ENCODE measurements at places on chromosomes 3 and 15. TPM values are rescaled to one million over a fixed set of nuclear protein-coding genes. Genes with fewer than 3 reads are reported as not detected.

Gene FETUB
- not detected for polyA plus RNA-seq

Gene RBPMS2
- polyA plus RNA-seq: 7.7 TPM

Gene P2RY1
- 10.9 TPM for polyA plus RNA-seq

Gene IL20RB
- 0.72 TPM for polyA plus RNA-seq

DNA sequence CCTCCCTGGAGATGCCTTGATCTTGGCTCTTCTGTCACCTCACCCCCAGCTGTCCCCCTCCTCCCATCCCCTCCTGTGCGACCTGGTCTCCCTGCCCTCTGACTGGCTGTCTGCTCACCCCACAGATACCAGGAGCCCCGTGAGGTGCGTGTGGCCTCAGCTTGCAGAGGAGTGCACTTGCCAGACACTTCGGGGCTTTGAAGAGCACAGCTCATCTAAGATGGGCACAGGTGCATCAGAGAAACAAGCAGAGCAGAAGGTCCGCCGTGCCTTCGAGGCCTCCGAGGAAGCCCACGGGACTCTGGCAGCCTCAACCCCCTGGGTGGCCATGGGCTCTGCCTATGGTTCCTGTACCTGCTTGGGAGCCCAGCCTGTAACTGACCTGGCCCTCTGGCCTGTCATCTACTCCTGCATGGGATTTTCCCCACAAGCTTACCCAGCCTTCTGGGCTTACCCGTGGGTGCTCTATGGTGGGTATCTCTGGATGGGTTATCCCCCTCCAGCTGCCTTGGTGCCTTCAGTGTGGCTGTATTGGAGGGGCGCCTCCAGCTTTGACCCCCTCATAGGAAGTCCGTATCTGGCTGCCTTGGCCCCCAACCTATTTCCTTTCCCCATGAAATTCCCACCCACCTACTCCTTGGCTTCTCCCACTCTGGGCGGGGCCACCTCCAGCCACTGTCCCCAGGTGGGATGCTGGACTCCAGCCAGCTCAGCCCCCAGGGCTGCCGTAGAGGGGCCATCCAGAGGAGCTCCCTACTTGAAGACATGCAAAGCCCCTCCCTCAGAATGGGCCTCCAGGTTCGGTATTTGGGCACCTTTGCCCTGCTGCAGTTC lies 3.8 kb downstream of the PRR23E start:
- no peak for DNase-seq

DNA sequence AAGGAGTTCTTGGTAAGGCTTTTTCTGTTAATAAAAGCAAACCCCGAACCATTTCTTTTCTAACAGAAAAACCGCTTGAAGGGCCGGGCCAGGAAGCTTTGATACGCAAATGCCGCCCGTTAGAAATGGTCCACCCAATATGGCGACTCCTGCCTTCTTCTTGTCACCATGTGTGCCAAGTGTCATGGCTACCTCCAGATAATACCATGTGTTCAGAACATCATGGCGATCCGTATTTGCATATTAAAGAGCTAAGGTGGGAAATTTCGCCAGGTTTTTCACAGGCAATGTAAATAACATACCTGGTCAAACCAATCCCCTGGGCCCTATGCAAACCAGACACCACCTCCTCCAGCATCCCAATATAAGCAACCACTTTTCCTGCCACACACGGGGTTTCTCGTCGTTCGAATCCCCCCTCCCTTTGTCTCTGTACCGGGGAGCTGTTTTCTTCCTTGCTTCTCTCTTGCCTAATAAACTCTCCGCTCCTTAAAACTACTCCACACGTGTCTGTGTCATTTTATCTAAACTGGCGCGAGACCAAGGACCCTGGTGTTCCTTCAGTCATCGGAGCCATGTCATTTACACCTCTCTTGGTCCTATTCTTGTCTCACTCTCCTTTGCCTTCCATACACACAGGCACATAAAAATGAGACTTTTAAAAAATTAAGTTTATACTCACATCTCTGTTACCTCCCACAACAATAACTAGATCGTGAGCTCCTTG lies 34.5 kb downstream of the NCEH1 start:
- no peak for DNase-seq

DNA sequence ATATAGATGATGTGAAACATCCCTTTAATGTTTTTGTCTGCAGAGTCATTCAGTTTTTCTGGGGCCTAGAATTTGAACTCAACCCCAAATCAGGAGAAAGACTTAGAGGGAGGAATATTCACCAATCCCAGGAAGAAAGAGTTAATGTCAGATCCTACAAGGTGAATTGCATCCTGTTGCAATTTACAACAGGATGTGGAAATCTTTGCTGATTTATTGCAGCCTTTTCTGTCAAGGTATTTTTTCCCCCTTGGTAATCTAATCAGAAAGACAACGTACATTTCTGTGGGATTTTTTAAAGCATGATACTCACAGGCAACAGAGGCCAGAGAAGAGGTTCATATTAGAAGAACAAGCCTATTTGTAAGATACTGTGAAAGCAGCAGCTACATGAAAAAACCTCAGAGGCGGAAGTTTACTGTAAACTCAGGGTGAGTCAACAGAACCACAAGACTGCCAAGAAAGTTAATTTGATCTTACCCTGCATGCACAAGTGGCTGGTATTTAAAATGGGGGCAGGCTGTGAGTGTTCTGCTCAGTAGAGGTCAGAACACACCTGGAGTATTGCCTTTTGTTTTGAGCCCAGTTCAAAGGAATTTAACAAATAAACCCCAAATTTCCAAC lies 531.9 kb downstream of the AGBL1 start:
- DNase-seq: peak; percentile 82

GRCh38 chr15:33908406-33908805 lies 59.9 kb upstream of the CHRM5 start:
- no peak for DNase-seq

DNA sequence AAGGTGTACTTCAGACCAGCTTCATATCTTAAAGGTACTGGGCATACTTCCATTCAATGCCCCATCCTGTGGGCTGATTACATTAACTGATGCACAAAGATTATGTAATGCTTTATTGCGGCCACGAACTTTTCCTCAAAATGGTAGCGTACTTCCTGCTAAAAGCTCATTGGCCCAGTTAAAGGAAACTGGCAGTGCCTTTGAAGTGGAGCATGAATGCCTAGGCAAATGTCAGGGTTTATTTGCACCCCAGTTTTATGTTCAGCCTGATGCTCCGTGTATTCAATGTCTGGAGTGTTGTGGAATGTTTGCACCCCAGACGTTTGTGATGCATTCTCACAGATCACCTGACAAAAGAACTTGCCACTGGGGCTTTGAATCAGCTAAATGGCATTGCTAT lies 3.4 kb downstream of the SKIL start:
- DNase-seq: no peak

DNA sequence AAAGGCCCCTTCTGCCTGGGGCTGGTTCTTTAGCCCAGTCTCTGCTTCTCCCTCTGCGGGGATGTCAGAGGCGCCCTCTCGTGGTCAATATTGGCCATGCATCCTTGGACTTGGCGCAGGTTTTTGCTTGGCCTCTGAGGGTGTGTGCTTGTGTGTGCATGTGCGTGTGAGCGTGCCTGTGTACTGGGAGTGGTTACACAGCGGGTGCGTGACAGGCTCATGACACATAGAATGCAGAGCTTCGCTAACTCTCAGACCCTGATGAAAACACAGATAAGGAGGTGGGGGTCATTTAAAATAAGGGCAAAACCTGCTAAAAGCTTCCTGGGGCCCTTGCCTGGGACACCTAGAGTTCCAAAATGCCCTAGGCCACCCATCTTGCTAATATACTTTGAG lies 160.9 kb downstream of the SMAD6 start:
- DNase-seq: peak; percentile 80

- no peak for DNase-seq
These were observed 92.1 kb downstream of the XRN1 start for GRCh38 chr3:142355692-142356091.

GRCh38 chr3:7158516-7158915 lies 297.6 kb downstream of the GRM7 start:
- DNase-seq: no peak

DNA sequence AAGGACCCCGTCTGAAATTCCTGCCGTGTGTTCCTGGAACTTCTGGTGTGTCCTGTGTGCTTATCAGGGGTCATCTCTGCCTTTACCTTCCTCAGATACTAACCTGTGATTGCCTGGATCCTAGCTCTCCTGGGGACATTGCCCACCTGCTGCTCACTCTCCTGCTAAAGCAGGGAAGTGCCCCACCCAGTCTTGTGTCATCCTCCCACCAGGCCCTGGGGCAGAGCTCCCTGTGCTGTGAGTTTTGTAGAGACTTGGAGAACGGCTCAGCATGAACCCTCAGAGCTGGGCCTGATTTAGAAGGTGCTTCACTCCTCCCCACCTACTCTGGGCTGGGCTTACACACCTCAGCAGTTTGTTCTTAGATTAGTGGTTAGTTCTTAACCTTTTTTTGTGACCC lies 3.8 kb upstream of the TMEM44 start:
- no peak for DNase-seq

- peak; percentile 74 for DNase-seq
These were observed 97.5 kb downstream of the BDH1 start for GRCh38 chr3:197458179-197458707.

DNA sequence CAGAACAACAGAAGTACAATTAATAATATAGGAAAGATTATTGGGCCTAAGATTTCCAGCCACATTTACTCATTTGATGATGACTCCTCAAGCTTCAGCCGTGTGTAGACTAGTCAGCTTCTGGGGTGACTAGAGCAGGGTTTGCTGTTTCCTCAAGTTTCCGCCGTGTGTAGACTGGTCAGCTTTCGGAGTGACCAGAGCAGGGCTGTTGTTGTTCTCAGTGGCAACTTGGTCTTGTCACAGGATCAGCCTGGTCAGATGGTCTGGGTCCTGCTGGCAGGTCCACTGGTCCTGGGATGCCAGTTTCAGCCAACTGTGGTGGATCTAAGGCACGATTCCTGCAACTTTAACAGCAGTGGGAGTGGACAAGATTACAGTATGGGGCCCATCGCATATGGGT lies 21.8 kb upstream of the NOX5 start:
- no peak for DNase-seq

GRCh38 chr15:94080416-94080815 lies 150.9 kb upstream of the MCTP2 start:
- no peak for DNase-seq

DNA sequence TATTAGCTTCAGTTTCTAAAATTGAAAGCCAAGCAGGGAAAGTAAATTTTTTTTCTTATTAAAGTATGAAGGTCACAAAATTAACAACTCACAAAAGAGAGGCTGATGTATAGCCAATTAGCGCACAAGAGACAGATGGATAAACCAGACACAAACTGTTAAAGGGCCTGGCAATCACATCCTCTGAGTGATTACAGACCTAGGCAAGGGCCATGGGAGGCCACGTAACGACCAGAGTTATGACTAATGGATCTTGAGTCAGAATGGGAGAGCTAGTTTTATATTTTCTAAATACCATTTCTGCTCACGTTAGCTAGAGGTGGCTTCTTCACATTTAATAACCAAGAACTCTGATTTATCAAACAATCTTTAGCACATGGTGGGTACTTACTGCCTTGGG lies 17.8 kb upstream of the SCAMP5 start:
- DNase-seq: no peak
